CD8-positive, alpha-beta T cell (primary cell): ENCODE measurements at places on chromosomes 12 and 14.

GRCh38 chr12:54861927-54862326 is 7.6 kb downstream of the MUCL1 start:
- DNase-seq = no peak

GRCh38 chr12:108187831-108188230 is 58.7 kb downstream of the WSCD2 start:
- DNase-seq = no peak

DNA sequence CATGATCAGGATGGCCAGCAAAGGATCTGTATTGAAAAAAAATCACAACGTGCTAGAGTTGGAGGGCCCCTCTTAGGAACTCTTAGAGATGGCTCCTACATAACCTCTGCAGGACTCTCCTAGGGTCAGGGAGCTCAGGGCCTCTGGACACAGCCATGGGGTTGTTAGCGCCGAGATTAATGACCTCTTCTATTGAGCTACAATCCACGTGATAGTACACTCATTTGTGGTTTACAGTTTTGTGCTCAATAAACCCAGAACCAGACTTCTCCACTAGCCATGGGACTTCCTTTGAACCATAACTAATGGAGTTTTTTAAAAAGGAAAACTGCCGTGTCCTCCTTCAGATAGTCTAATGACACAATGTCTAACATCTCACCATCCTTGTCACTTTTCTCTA is 29.6 kb upstream of the HDAC7 start:
- DNase-seq = no peak

DNA sequence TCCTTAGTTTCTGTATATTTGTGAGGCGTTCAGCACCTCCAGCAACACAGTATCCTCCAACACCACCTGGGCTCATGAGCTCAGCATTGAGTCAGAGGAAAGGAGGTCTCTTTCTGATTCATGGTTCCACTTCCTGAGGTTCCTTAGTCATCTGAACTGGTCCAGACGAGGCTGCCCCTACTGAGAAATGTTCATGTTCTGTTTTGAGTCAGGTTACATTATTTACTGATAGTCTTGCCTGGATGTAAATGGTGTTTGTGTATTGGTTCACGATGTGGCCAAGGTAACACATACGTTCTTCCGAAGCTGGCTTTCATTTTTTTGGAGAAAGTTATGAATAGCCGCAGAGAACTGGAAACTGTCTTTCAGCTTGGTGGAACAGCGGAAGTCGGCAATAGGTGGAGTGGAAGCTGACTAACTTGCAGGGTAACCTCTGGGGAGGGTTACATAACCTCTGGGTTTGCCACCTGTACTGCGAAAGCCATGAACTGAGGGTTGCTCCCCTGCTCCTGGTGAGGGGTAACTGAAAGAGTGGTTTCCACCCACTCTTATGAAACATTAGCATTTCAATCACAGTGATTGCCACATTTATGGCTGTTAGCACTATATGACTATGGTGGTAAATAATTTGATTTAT is 42.2 kb upstream of the MANSC4 start:
- peak; percentile 41 for DNase-seq

DNA sequence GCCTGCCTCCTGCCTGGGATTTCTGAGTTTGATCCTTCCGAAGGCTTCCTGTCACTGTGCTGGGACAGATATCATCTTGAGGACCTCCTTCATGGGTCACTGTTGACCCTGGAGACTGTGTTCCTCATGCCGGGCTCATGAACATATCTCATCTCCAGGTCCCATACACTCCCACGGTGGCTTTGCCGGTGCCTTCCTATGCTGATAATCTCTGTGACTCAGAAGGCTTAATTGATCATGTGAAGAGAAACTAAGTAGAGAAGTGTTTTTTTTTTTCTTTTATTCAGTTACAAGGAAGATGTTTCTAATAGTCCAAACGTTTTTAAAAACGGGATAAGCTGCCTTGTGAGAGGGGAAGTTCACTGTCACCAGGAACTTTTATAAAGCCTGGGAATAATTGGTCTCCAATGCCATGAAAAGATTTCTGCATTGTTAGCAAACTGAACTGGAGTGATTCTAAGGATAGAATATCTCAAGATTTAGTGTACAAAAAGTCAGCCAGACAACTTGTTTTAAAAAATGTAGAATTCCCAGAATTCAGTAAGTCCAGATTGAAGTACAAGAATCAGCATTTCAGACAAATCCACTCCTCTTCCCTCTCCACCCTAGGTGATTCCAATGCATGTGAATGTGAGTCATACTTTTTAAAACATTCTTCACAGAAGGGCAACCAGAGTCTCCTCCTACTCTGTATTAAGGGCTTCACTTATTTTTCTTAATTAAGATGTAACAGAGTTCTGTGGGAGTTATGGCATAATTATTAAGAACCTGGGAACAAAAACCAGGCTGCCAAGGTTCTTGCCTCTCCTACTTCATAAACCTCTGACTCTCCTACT is 139.8 kb upstream of the LGR5 start:
- DNase-seq = no peak

DNA sequence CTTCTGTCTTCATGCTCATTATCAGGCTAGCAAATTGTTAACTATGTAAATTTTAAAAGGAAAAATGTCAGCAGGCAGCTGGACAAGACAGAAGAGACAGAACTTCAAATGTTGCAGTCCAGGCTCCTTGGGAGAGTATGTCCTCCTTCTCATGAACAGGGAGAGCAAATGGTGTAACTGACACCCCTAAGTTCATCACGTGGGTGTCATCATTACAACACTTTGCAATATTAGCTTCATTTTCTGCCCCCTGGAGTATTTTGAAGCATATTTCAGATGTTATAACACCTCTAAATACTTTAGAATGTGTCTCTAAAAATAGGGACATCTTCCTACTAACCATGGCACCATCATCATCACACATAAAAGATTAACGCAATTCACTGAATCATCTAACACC is 62.1 kb downstream of the ZNF664 start:
- DNase-seq = no peak

DNA sequence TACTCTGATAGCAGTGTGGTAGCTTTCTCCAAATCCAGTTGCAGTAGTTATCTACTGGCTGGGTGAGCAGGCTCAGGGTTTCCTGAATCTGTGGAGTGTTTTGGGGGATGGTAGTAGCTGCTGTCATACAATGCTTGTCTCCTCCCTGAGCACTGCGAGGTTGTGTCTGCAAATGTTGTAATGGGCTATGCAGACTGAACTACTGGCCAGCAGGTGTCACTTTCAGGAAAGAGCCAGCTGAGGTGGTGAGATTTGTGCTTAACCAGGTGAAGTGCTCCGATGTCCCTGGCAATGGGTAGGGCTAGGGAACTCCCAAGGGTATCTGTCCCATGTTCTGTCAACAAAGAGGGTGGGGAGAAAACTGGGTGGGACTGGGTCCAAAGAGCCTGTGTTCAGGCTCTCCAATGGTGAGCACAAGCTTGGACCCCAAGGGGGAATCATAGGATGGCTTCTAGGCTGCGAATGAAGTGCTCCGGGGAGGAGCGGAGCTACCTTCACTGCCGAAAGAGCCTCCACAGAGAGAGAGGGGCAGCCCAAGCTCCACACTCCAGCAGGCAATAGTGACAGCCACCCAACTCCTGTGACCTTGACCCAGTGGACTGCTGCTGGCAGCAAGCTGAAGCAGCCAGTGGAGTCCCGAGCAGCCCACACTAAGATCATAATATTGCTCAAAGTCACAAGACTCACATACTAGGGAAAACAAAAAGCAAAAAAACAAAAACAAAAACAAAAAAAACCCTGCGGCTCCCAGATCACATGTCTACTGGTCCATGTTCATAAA is 1324.0 kb upstream of the USP15 start:
- DNase-seq = no peak

GRCh38 chr12:98456576-98457573 is 58.5 kb upstream of the TMPO start:
- peak; percentile 7 for DNase-seq

DNA sequence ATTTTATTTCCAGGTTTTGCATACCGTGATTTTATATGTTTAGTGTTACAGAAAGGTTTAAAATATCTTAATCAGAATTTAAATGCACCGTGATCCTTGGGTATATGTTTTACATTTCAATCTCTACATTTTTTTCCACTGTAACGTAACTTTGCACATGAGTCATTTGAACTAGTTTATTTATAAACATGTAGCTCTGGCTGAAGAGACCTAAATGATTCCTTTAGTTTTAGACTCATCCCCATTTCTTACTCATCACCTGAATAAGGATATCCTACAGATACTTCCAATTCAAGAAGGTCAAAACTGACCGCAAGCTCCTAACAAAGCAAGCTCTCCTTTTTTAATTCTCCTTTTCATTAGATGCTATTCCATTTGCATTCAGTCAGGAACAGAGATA is 42.7 kb upstream of the SLC6A15 start:
- no peak for DNase-seq

GRCh38 chr12:58809064-58809607 is 111.2 kb downstream of the LRIG3 start:
- no peak for DNase-seq

DNA sequence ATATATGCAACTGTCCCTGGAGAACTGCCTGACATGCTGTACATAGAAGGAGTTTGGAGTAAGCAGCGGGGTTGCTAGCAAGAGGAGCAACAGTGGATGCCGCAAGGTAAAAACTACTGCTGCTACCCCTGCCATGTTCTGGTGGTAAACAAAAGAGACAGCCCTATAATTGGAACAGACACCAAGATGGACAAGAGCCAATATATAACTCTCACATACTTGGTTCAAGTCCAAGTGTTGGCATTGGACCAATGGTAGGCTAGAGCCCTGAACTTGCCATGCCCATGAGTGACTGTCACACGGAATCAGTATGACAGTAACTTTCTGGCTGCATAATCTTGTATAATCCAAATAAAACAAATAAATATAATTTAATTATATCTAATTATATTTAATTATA is 13.7 kb downstream of the ATXN7L3B start:
- no peak for DNase-seq

GRCh38 chr12:10994307-10994706 is 3.8 kb downstream of the TAS2R20 start:
- no peak for DNase-seq

DNA sequence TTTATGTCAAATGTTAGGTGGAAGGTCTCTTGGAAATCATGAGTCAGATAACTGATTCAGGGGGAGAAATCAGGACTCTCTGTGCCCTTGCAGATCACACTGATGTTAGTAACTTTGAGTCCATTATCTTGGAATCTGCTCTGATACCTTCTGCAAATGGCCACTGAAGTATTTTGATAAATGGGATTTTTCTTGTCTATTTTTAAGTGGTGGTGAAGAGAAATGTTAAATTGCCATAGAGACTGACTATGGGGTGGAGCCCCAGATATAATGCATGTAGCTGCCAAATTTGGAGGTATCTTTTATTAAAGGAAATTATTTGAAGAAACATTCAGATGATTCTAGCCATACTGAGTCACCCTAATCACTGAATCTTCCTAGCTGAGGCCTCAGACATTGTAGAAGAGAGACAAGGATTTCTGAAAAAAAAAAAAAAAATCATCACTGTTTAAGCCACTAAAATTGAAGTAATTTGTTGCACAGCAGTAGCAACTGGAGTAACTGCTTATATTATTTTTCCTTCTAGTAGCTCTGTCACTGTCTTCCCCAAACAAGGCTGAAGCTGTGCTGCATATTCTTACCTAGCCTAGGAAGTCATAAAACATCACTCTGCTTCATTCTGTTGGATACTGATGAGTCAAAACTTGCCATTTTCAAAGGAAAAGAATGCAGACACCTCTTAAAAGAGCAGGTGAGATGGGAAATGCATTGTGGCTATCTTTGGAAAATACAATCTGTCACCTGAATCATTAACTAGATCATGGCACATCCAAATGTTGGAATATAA is 36.0 kb upstream of the CLEC14A start:
- DNase-seq = no peak

GRCh38 chr14:96261053-96261452 is 5.0 kb downstream of the BDKRB1 start:
- no peak for DNase-seq
